ENCODE measurements at places on chromosomes 5 and 9.

DNA sequence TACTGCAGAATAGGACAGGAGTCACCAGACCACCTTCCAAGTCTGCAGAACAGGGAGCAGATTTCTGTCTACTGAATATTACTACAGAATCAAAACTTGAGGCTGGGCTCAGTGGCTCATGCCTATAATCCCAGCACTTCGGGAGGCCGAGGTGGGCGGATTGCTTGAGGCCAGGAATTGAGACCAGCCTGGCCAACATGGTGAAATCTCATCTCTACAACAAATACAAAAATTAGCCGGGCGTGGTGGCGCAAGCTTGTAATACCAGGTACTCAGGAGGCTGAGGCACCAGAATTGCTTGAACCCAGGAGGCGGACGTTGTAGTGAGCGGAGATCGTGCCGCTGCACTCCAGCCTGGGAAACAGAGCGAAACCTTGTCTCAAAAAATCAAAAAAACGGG is 710.8 kb upstream of the WWC1 start:
- DNase-seq, result no peak

DNA sequence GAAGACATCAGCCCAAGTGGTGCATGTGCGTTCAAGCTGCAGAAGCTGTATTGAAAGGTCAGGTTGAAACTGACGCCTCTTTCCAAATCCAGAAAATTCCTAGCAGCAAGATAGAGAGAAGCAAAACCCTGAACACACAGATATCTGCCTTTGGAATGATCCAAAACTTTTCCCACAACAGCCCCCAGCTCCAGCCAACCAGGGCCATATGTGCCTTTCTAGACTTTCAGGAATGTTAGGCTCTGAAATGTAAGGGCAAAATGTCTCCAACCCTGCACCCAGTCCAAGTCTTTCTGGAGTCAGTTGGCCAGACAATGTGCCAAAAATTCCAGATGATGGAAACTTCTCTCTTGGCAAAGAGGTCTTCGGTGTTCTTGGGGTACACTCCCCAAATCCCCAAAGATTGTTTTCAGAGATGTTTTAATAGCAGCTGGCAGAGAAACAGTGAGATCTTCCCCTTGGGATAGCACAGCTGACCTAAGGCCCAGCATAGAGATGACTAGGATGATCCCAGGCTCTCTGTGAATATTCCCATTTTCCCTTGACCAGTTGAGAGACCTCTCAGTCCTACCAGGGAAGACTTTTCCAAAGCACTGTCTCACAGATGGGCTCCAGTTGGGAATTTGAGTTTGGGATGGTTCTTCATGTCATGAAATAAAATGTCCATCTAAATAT is 440.4 kb upstream of the CD180 start:
- no peak for DNase-seq

GRCh38 chr9:23674016-23674585 is 151.9 kb downstream of the ELAVL2 start:
- DNase-seq, result no peak

GRCh38 chr9:117787746-117788145 is 83.5 kb downstream of the TLR4 start:
- DNase-seq, result no peak

GRCh38 chr9:27467486-27467885 is 56.6 kb upstream of the IFNK start:
- DNase-seq, result no peak

GRCh38 chr9:5453673-5454072 is 3.3 kb downstream of the CD274 start:
- peak; percentile 58 for DNase-seq

GRCh38 chr5:13987843-13988464 is 43.5 kb upstream of the DNAH5 start:
- peak; percentile 85 for DNase-seq

GRCh38 chr5:60435808-60436207 is 264.2 kb downstream of the DEPDC1B start:
- no peak for DNase-seq

- no peak for DNase-seq
Observed at GRCh38 chr5:2131826-2132496, 249.2 kb upstream of the IRX4 start.

DNA sequence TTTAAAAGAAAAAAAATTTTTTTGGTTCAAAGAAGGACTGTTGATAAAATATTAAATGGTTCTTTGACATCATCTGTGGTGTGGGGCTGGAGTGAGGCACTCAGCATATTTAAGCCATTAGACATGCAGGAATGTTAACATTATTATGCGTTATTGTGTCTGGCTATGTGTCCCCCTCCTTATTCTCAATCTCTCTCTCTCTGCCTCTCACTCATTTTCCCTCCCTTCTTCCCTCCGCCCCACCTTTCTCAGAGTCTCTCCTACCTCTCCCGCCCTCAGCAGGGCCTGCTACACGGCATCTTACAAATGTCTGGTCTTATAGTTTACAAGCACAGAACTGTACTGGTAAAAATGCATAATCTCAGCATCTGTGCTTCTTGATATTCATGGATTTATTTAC is 287.8 kb upstream of the TMEM161B start:
- no peak for DNase-seq

DNA sequence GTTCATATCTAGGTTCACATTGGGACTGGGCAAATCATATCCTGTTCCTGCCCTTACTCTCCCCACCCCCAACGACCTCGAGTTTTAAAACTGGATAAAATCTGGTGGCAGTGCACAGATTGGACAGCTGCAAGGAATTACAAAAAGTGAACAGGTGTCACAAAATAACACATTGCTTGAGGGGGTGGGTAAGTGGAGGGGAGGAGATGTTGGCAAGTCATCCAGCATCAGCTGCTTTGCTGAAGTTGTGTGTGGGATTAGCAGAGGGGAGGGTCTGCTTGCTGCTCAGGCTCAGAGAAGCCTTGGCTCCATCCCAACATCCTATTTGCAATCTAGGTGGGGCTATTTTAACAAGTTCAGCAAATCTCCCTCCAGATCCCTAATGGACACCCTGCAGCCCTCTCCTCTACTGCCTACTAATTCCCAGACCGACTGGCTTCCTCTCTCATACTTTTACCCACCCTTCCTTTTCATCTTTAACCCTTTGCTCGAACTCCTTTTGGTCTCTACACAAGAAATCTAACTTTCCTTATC is 39.8 kb upstream of the SLC24A2 start:
- no peak for DNase-seq

DNA sequence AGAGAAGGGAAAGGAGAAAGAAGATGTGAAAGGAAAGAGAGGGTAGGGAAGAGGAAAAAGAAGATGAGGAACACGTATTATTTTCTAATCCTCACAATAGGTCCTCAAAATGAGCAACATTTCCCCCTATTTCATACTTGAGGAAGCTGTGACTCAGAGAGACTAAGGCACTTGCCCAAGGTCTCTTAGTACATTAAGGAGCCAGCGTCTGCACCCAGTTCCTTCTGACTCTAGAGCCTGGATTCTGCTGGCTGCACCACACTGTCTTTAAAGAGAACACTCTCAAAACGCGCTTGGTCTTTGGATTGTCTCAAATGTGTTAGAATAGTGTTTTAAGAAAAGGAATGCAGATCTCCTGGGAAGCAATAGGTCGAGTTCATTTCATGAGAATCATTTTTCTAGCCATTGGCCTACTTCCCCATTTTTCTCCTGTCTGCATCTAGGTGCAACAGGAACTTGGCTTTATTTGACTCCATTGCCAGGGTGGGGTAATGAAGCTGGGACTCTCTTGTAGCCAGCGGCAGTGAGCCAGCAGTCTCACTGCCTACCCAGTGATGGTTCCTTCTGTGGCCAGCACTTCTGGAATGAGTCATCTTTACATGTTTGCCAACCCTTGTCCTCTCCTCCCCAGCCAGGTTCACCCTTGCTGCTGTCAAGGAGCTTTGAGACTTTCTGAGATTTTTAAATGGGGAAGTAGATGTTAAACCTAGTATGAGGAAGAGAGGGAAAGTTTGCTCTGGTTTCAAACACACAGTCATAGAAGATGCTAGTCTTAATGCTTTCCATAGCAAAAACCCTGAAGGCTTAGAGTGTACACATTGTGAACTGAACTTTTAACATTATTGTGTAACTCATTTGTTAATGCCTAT is 82.7 kb downstream of the DOCK8 start:
- no peak for DNase-seq

DNA sequence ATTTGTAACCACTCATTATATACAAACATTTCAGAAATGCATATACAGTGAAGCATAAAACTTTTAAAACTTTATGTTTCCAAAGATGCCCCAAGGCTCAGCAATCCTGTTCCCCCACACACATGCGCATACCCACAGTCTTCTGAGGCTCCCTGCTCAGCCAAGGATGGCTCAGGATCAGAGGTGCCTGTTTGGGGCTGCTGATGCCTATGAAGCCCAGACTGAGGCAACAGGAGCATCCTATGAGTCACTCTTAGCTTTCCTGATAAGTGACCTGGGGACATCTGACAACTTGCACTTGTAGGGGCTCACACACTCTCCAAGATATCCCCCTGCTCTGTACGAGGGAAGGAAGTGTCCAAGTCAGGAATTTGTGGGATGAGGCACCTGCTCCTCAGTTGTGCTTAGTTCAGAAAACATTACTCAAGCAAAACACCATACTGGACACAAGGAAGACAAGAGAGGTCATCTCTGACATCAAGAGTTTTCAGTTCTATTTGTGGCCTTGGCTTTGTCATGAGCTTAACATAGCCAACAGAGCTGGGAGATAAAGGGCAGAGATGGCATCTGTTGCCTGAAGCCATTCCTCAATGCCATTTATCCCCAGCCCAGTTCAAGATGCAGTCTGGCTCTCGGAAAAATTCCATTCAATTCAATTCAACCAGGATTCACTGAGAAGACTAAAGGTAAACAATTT is 62.3 kb downstream of the NIPSNAP3B start:
- no peak for DNase-seq

DNA sequence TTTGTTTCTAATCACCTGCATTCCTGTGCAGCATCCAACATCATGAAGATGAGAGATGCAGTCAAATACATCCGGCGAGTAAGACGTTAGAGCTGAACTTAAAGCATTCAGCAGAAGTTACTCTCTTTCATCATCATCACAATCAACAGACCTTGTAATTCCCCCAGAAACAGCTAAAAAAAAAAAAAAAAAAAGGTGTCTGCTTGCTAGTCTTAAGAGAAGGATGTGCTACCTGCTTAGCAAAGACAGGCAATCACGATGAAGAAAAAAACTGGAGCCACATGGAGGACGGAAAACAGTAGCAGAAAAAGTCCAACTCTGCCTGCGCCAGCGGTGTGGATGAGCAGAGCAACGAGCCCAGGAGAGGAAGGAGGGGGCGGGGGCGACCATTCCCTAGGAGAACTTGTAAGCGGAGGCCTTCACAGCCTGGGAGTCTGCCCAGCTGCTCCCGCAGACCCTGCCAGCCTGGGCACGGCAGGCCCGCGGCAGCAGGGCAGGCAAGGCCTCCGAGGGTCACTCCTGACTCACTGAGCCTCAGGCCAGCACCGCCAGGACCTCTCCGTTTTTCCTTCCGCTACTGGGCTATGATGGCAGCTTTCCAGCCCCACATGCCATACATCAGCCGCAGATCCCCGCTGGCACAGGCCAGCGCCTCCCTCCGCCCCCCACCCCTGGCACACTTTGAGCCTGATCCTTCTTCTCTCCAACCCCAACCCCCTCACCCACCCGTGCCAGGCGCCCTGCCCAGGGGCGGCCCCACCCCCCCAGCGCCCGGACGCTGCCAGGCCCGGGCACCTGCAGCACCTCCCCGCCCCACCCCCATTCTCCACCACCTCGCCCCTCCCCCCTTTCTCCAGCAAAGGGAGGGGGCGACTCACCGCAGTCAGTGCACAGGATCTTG is 1.4 kb downstream of the NRG2 start:
- peak; percentile 38 for DNase-seq

DNA sequence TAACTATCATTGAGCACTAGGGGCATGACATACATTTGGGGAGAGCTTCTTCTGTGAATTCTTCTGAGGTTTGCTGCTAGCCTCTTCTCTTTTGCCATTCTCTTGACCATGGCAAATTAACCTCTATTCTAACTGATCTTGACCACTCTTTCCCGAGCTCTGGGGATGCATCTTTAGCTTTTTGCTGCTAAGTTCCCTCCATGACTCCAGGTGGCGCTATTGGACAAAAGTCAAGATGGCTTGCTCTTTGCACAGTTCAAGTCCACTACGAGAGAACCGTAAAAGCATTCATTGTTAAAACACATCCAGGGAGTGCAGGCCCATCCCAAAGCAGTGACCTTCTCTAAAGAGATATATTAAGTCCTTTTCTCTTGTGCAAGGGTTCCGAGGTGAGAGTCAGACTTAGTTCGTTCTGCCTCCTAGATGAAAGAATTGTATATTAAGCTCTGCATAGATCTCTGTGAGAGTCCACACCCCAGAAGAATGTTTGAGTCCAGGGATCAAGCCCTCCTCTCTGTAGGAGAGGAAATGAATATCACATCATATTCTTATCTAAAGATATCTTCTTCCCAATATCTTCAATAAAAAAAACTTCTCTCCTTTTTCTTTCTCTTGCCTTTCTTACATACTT is 1152.9 kb upstream of the CDH6 start:
- DNase-seq, result peak; percentile 75

DNA sequence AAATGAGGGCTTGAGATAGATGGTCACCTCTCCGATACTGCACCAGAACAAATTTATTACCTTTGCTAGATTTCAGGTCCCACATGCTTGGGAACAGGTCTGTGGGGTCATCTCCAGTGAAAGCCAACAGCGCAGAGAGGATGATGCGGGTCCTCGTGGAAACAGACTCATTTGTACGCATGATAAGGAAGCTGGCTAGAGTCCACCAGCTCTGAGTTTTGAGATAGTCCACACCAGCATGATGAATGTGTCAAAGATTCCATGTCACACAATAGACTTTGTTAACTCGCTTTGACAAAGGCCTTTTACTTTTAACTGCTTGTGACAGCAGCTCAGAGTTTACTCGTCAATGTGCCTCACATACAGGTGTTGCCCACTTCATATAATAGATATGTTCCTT is 105.4 kb upstream of the TBCA start:
- peak; percentile 57 for DNase-seq

GRCh38 chr9:137449931-137450538 is 8.9 kb upstream of the ENTPD8 start:
- no peak for DNase-seq

- DNase-seq, result no peak
Observed at GRCh38 chr9:137295238-137295811, 6.7 kb downstream of the NRARP start.
